ENCODE measurements at places on chromosomes 5 and 9. TPM values are rescaled to one million over a fixed set of nuclear protein-coding genes. Genes with fewer than 3 reads are reported as not detected.

DNA sequence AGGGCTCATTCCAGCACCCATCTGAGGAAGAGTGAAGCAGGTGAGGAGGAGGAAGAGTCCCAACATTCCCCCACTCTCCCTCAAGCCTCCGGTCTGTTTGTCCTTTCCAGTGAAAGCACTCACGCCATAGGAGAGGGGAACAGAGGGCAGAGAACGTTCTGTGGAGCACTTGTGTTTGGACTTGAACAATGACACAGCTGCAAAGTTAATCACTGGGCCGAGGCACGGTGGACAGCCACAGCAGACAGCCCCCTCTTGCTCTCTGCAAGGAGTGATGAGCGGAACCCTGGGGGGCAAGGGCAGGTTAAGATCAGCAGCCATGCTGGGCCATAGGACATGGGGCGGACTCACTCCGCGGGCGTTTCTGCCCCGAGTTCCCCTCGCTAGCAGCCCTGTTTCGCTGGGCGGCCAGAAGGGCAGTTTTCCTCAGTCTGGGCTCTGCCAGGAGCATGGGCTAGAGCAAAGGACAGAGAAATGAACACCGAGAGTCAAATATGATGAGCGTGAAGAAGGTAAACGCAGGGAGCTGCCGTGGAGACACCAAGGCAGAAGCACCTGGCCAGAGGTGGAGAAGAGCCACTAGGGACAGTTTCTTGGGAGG is 185.7 kb downstream of the GAPVD1 start:
- DNase-seq, result no peak

ARL14EPL gene
- not detected for total RNA-seq

PRELID2 gene
- 5.9 TPM for total RNA-seq

FAXDC2 gene
- total RNA-seq, result 17.9 TPM

DNA sequence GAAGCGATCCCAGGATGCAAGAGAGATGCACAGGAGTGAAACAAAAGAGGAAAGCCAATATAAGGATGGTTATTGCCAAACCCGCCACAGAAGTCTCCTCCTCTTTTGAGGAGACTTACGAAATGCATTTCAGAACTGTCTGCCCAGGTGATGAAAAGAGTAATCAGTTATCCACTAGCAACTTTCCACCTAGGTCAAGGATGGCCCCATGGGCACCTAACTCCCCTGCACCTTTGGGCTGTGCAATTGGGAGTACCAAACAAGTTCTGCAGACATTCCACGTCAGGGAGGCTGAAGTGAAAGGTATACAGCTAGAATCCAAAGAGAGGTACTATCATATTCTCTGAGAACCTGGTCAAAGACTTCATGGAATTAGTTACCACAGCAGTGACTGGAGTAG is 25.7 kb downstream of the HMGCS1 start:
- no peak for DNase-seq

DNA sequence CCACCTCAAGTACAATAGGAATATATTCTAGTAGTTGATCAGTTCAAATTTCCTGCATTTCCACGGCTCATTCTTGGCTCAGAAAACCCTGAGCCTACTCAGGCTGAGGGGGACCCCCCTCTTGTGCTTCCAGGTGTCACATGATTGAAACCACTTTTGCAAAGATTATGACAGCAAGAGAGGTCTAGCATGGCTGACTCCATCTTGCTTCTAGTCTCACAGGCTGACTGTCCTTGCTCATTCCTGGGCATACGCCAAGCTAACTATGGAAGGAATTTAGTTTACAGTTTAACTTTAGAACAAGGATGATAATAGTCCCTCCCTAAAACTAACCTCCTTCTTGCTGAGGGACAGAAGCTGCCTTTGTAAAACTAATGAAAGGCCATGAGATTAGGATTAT is 154.1 kb downstream of the SNX18 start:
- DNase-seq, result no peak

GRCh38 chr5:2929779-2930178 is 178.3 kb upstream of the IRX2 start:
- peak; percentile 24 for DNase-seq

GRCh38 chr5:67166460-67167285 is 29.9 kb downstream of the CD180 start:
- DNase-seq, result peak; percentile 76

DNA sequence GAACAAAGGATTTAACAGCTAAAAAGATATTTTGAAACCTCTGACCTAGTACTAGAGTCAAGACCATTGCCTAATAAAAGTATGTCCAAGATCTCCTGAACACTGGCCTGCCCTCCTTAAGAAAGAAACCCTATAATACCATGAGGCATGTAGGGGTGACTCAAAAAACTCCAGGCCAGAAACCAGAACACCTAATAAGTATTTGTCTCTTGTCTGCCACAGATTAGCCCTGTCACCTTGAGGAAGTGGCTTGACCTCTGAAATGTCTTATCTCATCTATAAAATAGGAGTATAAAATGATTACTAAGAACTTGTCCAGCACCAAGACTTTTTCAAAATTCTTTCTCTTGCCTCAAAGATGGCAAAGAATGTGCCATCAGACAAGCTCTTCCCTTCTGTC is 125.5 kb upstream of the RASGRF2 start:
- no peak for DNase-seq

ZNF346 gene
- total RNA-seq, result 13.1 TPM

NOL6 gene
- 36.1 TPM for total RNA-seq

DNA sequence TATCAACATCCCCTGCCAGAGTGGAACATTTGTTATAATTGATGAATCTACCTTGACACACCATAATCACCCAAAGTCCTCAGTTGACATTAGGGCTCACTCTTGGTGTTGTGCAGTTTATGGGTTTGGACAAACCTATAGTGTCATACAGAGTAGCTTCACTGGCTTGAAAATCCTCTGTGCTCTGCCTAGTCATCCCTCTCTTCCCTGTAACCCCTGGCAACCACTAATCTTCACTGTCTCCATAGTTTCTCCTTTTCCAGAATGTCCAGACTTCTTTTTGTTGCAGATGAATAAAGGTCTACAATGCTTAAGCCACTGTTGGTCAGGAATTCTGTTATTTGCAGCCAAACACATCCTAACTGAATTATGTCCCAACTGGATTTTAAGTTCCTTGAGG is 22.5 kb upstream of the SUB1 start:
- no peak for DNase-seq

ADAMTS16 gene
- 0.29 TPM for total RNA-seq
